ENCODE measurements at places on chromosomes 7 and 10.

- no peak for DNase-seq
Observed at GRCh38 chr7:80357530-80357929, 154.3 kb downstream of the GNAT3 start.

DNA sequence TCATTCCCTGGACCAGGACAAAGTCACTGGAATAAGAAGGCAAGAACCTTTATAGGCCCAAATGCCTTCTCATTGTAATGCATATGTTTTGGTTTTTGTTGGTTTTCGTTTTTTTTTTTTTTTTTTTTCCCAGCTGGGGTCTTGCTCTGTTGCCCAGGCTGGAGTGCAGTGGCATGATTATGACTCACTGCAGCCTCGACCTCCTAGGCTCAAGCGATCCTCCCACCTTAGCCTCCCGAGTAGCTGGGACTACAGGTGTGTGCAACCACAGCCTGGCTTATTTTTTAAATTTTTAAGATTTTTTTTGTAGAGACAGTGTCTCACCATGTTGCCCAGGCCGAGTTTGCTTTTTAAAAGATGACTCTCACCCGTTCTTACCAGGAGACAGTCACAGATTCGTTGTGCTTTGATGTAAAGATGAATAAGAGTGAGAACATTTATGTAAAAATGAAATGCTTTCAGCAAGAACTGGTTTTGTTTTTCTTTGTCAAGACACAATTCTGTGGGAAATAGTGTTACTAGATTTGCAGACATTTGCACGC, 7.6 kb downstream of the IQCE start:
- DNase-seq: no peak

DNA sequence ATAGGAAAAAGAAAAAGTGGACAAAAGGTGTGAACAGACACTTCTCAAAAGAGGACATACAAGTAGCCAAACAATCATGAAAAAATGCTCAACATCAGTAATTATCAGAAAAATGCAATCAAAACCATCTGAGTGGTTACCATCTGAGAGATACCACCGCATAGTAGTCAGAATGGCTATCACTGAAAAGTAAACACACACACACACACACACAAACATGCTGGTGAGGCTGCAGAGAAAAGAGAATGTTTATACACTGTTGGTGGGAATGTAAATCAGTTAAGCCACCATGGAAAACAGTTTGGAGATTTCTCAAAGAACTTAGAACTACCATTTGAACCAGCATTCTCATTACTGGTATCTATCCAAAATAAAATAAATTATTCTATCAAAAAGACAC, 145.7 kb downstream of the CYP26A1 start:
- DNase-seq: no peak

DNA sequence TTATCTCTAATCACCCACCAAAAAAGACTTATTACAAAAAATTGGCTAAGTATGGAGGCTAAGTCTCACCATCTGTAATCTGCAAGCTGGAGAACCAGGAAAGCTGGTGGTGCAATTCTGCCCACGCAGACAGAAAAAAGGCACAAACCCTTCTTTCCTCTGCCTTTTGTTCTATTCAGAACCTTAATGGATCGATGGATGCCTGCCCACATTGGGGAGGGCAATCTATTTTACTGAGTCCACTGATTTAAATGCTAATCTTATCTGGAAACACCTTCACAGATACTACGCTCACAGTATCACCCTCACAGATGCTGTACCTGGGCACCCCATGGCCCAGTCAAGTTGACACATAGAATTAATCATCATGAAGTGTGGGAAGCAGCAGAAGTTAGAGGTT, 10.2 kb downstream of the IGFBP3 start:
- DNase-seq: no peak

DNA sequence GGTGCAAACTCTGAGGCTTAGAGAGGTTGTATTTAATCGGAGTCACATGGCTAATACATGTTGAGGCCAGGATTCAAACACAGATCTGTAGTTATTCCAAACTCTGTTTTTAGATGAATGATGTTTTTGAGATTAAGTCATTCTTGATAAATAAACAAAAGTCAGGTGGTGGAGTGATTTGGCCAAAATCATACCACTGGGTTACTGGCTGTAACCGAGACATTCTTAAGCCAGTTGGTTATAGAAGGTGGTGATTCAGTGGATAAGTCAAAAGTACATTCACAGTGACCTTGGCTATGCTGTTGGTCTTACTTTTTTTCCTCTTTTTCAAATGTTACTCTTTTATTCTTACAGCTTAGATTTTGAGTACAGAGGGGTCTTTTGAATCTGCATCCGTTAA, 361.4 kb downstream of the KIF20B start:
- no peak for DNase-seq

GRCh38 chr7:108265007-108265406, 134.8 kb upstream of the LAMB4 start:
- no peak for DNase-seq

DNA sequence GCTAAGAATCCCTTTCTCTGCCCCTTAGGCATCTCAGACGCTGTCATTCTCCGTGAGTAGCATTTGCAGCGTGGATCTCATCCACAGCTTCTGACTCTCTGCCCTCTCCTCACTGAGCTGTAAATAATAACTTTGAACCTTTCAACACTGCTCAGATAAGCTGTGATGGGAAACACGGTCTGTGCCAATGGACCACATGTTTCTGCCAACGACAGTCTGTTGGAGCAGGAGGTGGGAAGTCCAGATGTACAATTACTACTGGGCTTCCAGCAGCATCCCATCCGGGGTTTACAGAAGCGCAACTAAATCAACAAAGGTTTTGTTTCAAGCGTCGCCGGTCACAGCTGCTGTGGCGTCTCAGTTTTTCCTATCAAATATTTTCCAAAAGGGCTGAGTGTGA, 1110.6 kb downstream of the TYW1 start:
- DNase-seq: no peak

GRCh38 chr10:97549587-97550322, 22.8 kb upstream of the ANKRD2 start:
- no peak for DNase-seq

DNA sequence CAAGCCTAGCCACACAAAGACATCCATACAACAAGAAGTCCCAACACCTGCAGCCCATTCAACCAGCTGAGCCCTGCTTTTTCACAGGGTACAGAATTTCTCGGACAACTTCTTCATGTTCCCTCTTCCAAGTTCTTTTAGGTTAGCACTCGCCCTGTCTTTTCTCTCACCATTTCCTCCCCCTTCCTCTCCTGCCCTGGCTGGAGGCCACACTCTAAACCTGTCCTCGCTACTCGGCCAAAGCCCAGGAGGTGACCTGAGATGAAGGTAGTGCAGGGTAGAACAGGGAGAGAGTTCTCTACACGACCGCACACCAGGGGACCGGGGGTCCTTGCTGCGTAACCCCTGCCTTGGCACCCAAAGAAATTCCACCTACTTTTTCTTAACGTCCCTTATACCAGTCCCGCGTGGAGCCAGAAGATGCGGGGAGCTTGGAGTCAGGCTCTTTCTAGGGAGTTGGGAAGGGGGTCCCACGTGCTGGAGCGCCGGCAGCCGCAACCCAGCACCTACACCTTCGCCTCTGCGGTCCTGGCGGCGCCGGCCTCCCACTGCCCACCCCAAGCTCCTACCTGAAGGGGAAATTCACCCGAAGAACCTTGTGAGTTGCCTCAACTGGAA, 16.0 kb upstream of the DLX6 start:
- no peak for DNase-seq

DNA sequence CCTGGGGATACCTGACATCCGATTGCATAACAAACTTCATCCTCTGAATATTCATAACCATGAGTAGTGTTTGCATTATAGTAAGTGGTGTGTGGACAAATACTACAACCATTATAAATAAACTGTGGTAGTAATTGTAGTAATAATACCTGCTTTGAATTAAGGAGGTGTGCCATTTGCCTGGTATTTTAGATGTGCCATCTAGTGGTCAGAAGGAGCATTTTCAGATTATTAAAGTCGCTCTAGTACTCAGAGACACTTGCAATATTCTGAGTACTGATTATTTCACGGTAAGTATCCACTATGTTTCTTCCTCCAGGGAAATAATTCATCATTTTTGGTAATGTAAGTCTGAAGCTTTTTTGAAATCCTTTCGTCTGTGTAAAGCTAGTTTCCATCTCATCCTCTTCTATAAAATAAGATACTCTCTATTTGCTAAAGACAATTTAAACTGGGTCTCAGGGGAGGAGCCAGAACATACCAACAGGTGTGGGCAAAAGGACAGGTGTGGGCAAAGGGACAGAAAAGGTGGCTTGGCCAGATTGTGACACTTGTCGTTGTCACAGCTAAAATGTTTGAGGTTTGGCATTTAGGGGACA, 115.3 kb upstream of the WDR11 start:
- peak; percentile 25 for DNase-seq

GRCh38 chr7:154777908-154778307, 225.0 kb downstream of the PAXIP1 start:
- no peak for DNase-seq

GRCh38 chr10:112126172-112126571, 57.4 kb downstream of the GPAM start:
- no peak for DNase-seq

- no peak for DNase-seq
Observed at GRCh38 chr10:131427901-131428300, 116.4 kb upstream of the TCERG1L start.

- DNase-seq: no peak
Observed at GRCh38 chr10:983971-984655, 4.1 kb upstream of the GTPBP4 start.

DNA sequence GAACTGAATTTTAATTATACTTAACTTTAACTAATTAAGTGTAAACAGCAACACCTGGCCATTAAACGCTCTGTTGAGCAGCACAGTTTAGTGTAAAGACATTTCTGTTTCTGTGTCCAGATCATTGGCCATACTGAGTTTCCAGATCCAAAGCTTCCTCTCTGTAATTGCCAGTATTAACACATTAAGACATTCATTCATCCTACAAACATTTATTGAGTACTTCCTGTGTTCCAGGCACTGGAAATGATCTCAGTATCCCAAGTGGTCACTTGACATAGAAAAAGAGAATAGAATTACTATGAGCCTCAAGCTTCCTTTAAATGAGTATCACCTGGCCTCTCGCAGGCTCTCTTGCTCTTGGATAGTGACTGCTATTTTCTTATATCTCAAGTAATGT, 618.1 kb downstream of the SORCS3 start:
- DNase-seq: no peak

DNA sequence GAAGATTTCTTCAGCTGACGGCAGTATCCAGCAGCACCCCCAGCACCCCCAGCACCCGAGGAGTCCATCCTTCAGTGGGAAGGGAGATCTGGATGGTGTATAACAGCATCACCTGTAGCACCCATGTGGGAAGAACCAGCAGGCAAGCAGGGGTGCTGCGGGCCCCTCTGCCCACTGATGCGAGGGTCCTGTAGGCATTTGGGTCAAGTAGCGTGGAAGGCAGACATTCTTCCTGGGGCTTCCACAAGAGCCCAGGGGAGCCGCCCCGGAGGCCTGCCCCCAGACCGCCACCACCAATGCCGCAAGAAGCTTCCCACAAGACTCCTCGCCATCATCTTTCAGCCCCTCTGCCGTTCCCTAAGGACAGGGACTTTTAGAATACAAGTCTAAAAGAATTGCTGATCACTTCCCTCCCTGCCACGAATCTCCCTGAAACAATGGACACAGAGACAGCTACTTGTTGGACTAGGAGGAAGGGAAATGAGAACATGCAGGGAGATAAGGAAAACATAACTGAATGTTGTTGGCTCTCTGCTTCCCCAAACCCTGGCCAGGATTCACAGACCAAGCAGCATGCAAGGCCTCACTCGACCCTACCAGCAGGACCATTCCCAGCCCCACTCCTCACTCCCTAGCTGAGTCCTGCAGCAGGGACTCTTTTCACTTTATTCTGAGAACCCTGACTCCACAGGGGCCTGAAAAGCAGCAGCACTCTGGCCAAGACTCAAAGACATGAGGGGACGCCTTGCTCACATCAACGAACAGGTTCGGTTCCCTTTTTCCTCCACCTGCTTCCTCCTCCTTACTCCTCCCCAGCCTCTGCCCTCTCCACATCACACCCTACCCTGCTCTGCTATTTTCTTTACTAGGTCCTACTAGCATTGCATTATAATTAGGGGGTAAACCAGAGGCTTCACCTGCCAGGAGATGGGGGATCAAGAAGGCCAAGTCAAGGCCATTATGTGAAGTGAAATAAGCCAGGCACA, 164.5 kb downstream of the HERPUD2 start:
- DNase-seq: no peak

DNA sequence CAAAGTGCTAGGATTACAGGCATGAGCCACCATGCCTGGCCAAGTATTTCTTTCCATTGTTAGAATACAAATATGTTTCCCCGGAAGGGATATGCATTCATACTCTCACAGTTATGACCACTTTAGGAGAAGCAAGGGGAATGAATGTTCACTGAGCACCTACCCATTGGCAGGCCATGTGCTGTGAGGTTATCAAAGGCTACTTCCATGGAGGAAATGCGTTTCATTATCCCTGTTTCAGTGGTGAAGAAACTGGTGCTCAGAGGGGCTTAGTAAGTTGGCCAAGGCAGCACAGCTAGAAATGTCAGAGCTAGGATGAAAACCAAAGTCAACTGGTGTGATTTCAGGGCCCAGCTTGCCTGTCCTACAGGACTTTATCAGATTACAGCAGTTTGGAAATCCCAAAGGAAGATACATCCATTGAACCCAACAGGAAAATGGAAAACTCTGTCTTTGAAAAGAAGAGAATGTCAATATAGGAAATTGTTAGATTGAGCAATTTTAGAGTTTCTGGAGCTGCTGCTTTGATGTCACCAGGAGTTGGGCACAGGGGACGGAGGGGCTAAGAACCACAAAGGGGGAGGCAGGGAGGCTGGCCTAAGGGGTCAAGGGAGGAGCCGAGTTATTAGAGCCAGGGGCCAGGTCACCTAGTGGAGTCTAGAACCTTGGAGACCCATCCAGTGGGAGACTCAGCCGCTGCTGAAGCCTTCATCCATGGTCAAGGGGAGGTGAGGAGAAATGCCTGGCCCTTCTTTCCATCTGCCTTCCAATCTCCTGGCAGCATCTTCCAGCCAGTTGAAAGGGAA, 319.8 kb downstream of the FRMD4A start:
- no peak for DNase-seq

- DNase-seq: no peak
Observed at GRCh38 chr10:10364902-10365301, 652.8 kb upstream of the CELF2 start.
